SHP77 treated with DMSO at 0.1 percent for 48 hours (cell line): ENCODE measurements at places on chromosomes 1 and 21.

DNA sequence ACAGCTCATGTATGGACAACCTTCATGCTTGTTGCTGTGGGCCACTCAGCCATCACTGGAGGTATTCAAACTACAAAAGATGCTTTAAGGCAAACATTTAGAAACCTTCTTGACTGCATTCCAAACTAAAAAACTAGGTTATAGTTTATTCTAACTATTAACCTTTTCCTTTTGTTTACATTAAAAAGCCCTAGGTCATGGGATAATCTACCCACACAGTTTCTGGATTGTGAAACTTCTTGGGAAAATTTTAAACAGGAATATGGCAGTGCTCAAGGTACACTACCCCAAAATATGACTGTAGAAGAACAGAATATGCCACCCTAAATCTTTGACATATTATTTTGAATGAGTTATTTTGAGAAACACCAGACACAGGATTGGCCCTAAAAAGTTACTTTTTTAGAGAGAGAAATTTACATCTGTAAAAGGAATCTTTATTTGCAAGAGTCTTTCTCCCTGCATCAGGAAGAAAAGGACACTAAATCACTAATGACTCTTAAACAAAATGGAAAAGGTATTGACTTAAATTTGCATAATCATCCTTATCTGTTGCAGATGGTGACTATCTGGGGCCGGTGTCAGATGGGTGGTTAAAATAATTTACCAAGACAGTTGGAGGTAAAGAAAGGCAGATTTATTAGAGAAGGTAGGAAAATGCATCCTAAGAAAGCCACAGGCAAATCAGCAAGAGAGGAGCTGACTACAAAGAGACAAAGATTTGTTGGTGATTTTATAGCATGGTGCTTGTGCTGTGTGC is 25.1 kb upstream of the NUF2 start:
- no peak for DNase-seq

GRCh38 chr1:192224396-192224795 is 66.1 kb downstream of the RGS18 start:
- DNase-seq, result no peak

DNA sequence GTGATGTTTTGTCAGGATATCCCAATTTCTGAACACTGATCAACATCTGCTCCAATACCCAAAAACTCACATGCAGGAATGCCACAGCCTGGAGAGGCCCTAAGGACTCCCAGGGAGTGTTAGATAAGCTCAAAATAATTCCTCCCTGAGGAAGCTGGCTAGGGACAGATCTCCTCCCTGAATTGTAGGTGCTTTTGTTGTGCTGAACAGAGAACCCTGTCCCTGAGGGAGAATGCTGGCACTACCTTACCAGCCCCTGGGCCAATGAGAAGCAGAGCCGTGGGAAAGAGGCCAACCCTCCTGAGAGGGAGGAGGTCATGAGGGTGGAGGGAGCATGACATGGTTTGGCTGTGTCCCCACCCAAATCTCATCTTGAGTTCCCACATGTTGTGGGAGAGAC is 73.6 kb upstream of the PTGFRN start:
- no peak for DNase-seq

- DNase-seq, result no peak
Observed at GRCh38 chr1:173914366-173914871, 2.7 kb downstream of the SERPINC1 start.

GRCh38 chr1:42264511-42265190 is 70.4 kb downstream of the FOXJ3 start:
- DNase-seq, result no peak

- DNase-seq, result no peak
Observed at GRCh38 chr1:185440877-185441276, 123.8 kb upstream of the IVNS1ABP start.

DNA sequence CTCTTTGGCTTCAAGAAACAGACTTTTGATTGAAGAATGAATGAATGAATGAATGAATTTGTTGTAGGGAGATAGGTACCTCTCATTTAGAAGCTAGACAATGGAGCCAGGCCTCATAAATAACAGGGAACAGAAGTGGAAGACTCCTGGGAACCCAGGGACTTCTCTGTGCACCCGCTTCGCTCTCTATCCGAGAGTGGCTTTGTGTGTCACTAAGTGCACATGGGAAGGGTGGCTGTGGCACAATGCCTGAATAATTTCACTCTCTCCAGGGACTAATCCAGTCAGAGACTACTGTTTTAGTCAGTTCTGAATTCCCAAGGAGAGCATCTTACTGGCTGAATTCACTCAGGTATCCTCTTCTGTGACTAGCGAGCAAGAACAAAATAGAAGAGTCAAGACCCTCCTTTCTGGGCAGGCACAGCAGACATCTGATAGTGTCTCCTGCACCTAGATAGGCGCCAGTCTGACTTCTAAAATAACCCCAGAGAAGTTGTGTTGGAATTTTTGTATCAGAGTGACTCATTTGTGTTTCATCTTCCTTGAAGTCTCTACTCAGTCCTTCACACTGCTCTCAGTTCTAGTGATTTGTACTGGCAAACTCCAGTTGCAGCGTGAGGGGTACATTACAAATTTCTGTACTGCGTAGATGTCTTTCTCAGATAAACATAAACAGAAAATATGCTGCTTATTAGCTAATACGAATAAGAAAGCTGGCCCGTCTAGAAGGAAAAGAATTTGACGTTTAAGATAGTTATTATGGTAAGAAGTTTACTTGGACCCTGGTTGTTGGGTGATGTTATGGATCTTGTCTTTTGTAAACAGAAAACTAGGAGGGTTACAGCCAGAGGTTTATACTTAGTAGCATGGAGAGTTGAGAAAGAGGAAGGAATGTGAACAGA is 34.0 kb downstream of the BACH1 start:
- DNase-seq, result no peak

- DNase-seq, result no peak
Observed at GRCh38 chr1:185474440-185475149, 157.6 kb upstream of the IVNS1ABP start.

DNA sequence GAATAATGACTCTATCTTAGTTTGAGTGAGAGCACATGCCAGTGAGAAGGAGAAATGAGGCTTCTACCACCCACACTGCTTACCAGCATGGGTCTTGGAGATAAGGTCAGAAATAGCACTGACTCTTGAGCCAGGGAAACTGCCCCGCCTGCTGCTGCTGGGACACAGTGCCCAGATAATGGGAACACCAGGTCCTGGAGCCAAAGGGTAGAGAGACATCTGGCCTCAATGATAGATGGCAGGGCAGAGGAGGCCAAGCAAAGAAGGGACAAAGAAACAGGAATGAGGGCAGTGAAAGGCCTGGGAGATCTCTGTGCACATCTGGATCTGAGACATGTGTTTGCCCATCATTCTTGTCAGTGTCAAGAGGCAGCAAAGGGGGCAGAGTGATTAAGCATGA is 97.4 kb downstream of the MIS18A start:
- DNase-seq, result no peak

- no peak for DNase-seq
Observed at GRCh38 chr1:50231209-50231608, 122.5 kb downstream of the ELAVL4 start.

- no peak for DNase-seq
Observed at GRCh38 chr1:115068826-115069585, 20.3 kb downstream of the TSPAN2 start.

DNA sequence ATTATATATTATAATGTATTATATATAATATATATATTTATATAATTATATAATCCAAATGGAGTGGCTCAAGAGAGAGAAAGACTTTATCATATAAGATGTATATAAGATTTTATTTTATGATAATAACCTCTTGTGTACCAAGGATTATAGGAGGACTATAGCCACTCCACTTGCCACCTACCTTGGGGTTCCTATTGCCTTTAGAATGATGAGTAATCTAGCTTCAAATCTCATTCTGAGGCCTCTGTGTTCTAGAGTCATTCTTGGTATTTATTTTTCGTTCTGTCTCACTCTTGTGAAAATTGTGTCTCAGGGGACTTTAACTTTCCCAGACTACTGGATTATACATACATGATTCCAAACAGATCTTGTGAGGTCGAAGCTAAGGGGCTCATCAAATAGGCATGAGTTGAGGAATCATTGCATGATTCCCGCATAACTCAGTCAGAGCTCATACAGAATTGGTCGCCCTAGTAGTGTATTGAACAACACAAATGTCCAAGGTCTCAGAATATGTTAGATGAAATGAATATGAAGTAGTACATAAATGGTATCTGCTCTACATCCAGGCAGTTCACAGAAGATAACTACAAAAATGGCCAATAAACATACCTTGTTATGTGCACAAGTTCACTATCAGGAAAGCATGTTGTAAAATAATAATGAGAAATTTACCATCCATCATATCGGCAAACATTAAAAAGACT is 159.5 kb upstream of the RNPC3 start:
- no peak for DNase-seq

GRCh38 chr1:22870201-22870871 is 102.3 kb downstream of the LACTBL1 start:
- DNase-seq, result no peak

GRCh38 chr1:33348194-33348593 is 27.3 kb upstream of the A3GALT2 start:
- DNase-seq, result no peak

DNA sequence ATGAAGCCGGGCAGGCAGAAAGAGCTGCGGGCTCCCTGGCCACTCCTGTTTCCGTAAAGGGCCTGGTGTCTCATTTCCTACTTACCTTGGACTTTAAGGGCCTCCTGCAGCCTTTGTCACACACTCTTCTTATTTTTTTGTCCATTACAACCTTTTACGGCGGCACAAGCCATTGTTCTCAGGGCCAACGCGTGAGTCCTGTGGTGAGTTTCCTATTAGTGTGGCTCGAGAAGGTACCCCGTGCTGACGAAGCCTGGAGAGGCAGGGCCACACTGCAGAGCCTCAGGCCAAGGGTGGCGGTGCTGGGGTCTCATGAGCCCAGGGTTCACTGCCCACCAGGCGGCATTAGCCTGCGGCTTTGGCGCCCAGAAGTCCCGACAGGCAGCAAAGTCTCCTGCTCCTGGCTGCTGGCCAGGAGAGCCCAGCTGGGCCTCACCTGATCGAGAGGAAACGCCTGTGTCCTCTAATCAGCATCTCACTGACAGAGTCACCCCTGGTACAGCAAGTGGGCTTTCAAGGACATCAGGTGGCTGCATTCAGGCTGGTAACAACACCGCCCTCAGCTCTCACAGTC is 62.0 kb downstream of the SIK1 start:
- peak; percentile 77 for DNase-seq

DNA sequence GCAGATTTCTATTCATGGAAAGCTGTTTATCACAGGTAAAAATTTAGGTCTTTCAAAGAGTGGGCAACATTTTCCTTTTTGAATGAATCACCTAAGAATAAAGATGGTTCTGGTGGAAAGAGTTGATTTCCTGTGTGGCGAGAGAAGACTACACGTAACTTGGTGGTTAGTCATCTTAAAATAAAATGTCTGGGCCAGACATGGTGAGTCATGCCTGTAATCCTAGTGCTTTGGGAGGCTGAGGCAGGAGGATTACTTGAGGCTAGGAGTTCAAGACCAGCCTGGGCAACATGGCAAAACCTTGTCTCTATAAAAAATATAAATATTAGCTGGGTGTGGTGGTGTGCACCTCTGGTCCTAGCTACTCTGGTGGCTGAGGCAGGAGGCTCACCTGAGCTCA is 65.7 kb downstream of the DISP1 start:
- DNase-seq, result no peak
